NCI-H2081 (cell line): ENCODE measurements at places on chromosomes 6 and 20.

GRCh38 chr6:17450397-17450796 is 57.0 kb downstream of the CAP2 start:
- DNase-seq = no peak

GRCh38 chr20:8790442-8791074 is 278.3 kb upstream of the PLCB4 start:
- DNase-seq = peak; percentile 30

- no peak for DNase-seq
Observed at GRCh38 chr6:112352607-112353006, 5.5 kb downstream of the RFPL4B start.

- no peak for DNase-seq
Observed at GRCh38 chr20:58989196-58989595, 8.1 kb downstream of the NELFCD start.

DNA sequence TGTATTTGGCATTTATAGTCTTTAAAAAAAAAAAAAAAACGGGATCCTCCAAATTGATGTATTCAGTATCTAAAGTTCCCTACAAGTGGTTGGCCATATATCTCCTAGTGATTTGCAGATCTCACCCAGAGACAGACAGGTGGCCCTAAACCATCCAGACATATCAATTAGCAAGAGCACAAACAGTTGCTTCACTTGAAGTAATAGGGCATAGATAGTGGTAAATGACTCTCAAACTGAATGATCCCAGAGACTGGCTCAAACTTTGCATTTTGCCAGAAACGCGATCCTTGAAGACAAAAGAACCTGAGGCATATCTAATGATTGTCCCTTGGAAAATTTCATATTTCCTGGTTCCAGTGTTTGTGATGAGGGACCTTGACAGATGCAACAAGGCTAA is 54.6 kb downstream of the HMGCLL1 start:
- no peak for DNase-seq

DNA sequence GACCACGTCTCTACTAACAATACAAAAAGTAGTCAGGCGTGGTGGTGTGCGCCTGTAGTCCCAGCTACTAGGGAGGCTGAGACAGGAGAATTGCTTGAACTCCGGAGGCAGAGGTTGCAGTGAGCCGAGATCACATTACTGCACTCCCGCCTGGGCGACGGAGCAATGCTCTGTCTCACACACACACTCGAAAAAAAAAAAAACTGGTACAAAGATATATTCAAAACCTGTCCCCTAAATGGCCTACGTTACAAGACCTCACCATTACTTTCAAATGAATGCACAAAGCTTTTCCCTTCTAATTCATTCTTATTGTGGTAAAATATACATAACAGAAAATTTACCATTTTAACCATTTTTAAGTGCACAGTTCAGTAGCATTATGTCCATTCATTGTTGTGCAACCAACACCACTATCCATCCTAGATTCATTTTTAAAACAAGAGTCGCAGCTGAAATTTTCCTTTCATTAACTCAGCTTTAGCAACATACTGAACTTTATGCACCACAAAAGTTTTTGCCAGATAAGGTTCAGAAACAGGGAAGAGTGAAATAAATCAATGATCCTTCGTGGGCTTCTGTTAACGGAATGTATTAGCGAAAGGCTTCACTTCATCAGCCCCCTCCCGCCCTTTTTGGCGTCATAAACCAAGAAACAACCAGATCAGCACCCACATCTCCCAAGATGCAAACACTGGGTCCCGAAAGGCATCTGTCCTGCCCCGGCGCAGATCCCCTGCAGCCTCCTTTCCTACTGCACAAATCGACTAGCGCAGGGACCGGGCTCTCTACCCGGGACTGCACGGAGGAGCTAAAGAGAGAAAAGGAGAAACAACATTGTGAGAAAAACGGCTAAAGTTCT is 825 bp upstream of the FAM135A start:
- DNase-seq = no peak

GRCh38 chr20:21360705-21361104 is 36.6 kb downstream of the NKX2-4 start:
- no peak for DNase-seq
